Activated naive CD4-positive, alpha-beta T cell treated with anti-CD3 and anti-CD28 coated beads, Interleukin-2, amount 50 U/mL, for 72 hours (primary cell): ENCODE measurements at places on chromosomes 12 and 14.

GRCh38 chr12:85849344-85849743 lies 13.1 kb upstream of the RASSF9 start:
- DNase-seq, result no peak

- DNase-seq, result peak; percentile 35
Measured at GRCh38 chr14:81990312-81990761, 456.7 kb upstream of the SEL1L start.

DNA sequence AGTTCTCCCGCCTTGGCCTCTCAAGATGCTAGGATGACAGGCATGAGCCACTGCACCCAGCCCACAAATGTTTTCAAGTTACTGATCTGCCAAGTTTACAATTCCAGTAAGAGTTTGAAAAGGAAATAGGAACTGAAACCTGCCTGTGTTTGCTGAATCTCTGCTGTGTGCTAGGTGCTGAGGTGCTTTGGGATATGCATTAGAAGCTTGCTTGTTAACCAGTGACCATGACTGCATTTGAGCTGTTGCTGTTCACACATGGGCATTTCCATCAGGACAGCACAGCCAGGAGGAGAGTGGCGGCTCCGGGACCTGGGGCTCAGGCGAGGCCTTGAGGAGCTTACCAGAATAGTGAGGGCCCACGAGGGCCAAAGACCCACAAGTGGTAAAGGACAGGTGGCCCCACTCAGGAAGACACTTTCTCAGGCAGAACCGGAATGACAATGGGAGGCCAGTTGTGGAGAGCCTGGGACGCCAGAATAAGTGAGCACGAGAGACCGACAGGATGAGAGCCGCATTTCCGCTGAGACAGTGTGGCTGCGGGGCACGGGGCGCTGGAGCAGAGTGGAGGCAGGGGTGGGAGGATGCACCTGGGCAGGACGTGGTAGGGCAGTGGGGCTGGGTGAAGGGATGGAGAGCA lies 54.5 kb upstream of the MMP17 start:
- peak; percentile 35 for DNase-seq

- DNase-seq, result no peak
Measured at GRCh38 chr12:3256103-3256631, 179.0 kb downstream of the TSPAN9 start.

DNA sequence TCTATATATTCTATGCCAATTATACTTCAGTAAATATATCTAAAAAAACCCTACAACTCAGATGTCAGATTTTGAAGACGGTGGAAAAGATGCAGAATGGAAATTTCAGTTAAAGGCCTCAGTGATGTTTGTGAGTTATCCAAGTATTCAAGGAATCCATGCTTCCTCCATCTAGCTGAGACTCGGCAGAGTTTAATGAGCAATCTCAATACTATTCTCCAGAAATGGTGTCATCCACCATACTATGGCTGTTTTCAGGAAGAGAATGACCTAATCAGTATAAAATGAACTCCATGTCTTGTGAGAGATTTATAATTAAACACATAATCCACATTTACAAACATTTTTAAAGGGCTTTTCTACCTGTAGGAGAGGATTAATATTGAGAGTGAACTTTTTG lies 66.0 kb downstream of the KLHL28 start:
- DNase-seq, result no peak

DNA sequence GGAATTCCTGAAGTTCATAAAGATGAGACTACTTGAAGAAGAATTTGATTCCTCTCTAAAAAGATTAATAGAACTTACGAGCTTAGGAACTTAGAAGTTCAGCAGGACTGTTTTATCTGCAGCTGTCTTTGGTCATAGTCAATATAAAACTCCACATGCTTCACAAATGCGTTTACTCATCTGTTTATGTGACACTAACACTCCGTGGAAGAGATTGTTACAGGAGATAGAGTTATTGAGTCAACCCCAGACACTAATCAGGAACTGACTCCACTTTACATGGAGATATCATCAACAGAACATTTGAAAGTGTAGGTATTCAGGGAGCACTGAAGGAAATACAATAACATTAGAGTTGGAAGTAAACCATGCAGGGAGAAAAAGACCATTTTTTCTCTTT lies 92.8 kb downstream of the LRFN5 start:
- DNase-seq, result no peak

- no peak for DNase-seq
Measured at GRCh38 chr14:94680862-94681288, 68.7 kb downstream of the SERPINA3 start.

DNA sequence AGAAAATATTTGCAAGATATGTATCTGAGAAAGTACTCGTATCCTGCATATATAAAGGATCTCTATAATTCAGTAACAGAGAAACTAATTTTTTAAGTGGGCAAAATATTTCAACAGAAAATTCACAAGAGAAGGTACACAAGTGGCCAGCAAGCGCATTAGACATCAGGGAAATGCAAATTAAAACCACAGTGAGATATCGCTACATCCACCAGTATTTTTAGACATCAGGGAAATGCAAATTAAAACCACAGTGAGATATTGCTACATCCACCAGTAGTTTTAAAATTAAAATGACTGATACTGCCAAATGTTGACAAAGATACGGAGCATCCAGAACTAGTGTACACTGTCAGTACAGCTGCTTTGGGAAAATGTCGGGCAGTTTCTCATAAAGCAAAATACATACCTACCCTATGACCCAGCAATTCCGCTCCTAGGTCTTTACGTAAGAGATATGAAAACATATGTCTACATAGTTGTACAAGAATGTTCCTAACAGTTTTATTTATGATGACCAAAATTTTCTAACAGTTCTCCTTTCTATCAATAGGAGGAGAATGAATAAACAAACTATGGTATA lies 2.8 kb upstream of the KCNK13 start:
- no peak for DNase-seq

- DNase-seq, result peak; percentile 60
Measured at GRCh38 chr12:47860279-47860841, 40.7 kb upstream of the HDAC7 start.

- no peak for DNase-seq
Measured at GRCh38 chr14:100488057-100488456, 99.2 kb downstream of the BEGAIN start.

DNA sequence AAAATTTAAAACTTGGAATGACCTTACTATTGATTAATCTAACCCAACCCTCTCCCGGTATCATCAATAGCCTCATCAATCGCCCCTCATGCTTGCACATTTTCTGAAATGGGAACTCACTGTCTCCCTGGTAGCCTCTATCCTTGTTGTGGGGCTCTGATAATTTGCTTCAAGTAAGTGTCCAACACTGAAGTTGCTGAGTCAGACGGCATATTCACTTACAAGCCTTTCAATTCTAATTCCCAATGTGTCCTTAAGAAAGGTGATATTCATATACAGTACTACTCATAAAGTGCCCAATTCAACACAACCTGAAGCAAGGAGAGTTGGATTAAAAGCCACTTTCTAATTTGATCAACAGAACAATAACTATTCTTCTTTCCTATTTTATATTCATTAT lies 1146.1 kb upstream of the TMEM132C start:
- DNase-seq, result no peak

DNA sequence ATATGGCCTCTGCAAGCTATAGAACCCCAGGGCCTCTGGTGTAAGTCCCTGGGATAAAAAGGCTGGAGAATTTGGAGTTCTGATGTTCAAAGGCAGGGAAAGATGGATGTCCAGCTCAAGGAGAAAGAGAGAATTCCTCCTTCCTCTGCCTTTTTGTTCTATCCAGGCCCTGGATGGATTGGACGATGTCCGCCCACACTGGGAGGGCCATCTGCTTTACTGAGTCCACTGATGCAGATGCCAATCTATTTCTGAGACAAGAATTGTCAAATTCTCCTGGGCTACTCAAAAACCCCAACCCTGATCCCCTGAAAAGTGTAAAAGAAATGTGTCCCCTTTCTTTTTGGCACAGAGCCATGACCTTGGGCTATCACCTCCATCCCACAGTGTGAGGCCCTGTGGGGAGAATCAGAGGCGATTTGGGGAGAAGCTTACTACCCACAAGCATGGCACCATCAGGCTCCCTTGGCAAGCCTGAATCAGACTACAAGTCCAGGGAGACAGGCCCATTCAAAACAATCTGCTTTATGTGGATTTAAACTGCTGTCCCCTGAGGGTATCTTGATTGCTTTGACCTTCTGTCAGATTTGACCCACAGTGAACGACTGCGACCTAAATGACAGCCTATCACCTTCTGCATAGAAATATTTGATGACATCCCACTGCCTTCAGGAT lies 334.0 kb downstream of the NUAK1 start:
- DNase-seq, result no peak

DNA sequence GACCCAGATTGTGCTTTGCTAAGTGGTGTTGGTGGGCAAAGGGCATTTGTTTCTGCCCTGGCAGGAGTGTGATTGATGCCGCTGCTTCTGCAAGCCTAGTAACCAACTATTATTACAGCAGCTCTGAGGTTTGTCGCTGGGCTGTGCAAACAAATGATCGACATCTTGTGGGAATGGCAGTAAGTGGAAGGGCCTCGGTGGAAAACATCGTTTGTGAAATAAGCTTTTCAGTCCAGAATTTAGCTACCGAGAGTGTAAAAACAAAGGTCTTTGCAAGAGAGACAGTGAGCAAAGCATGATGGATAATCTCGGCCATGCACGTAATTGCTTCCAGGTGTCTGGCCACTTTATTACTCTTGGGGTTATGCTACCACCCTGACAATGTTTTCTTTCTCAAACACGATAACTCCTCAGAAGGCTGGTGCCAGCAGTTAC lies 397.7 kb upstream of the PRICKLE1 start:
- DNase-seq, result no peak

DNA sequence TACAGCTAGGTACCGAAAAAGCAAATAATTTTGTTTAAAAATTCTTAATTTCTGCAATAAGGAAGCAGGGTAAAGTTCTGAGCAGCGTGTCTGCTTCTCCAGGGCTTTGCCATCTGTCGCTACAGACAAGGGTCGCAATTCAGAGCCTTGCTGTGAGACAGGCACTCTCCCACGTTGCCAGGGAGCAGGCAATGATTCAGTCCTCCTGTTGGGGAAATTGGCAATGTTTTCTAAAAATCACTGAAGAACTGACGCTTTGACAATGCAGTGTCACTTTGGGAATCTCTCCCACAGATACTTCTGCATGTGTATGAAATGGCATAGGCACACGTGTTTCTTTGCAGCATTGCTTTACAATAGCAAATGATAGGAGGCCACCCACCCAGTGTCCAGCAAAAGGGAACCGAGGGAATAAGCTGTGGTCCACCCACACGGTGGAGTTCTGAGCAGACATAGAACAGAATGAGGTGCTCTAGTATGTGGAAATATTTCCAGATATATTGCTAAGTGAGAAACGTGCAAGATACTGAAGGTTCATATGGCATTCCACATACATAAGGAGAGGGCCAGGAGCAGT lies 16.0 kb upstream of the HIP1R start:
- no peak for DNase-seq

GRCh38 chr12:85448548-85449139 lies 168.6 kb downstream of the ALX1 start:
- DNase-seq, result no peak

DNA sequence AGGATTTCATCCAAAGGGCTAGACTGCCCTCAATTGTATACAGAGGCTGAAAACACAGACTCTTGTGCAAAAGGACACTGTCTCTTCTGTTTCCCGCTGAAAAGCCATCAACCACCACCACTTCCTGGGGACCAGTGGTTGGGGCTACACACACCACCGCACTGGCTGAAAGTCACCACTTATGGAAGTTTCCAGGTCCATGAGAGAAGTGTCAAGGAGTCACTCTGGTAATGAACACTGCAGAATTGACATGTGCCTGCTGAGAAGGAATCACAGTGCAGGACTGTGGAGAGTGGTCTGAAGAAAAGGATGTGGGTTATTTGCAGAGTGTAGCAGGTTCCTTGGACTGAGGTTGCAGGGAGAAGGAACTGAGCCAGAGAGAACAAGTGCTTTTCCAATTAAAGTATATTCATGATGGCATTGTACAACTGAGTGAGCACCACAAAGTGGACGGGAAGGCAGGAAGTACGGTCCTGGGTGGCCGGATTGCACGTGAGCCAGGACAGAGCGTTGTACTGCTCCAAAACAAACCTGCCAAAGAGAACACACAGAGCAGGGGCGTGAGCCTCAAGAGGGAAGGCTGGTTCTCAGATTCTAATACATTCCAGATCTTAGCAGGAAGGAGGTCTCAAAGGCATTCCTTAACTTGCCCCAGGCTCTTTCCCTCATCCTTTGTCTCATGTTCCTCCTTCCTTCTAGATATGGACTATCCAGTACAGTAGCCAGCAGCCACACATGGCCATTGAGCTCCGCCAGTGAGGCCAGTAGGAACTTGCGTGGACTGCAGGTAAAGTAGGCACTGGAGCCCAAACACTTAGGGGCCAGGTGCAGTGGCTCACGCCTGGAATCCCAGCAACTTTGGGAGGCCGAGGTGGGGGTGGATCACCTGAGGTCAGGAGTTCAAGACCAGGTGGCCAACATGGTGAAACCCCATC lies 316.4 kb downstream of the MED13L start:
- DNase-seq, result no peak

GRCh38 chr14:76324133-76324532 lies 51.8 kb upstream of the ESRRB start:
- no peak for DNase-seq

DNA sequence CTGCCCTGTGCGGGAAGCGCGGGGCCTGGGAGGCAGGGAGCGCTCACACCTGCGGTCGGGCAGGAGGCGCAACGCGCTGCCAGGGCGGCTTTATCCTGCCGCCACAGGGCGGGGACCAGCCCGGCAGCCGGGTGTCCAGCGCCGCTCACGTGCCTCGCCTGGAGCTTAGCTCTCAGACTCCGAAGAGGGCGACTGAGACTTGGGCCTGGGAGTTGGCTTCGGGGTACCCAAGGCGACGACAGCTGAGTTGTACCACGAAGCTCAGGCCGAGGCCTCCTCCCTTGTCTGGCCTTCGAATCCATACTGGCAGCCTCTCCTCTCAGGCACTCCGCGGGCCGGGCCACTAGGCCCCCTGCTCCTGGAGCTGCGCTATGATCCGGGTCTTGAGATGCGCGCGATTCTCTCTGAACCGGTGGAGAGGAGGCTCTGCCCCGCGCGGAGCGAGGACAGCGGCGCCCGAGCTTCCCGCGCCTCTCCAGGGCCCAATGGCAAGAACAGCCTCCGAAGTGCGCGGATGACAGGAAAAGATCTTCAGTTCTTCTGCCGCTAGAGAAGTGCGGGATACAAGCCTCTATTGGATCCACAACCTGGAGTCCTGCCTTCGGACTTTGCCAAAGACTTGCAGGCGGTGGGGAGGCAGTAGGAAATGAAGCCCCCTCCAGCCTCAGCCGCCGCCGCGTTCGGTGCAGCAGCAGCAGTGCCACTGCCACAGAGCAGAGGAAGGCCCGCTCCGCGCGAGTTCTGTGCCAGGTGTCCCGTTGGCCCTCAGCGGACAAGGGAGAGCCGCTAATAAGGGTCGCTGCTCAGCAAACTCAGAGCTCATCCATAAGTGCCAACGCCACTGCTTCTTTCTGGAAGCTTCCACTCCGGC lies 6.8 kb downstream of the SIX1 start:
- no peak for DNase-seq

GRCh38 chr12:10171973-10172728 lies at the start of gene OLR1:
OLR1 (minus strand) TSS chr12:10172132; CDS start chr12:10172077, 55 bp downstream.
- DNase-seq, result no peak
